Muscle of leg (tissue), 16 donors: ENCODE measurements at places on chromosomes 4 and X.

- DNase-seq = peak; percentile 48
These were observed 406.5 kb downstream of the IQCM start for GRCh38 chr4:149409146-149409545.

DNA sequence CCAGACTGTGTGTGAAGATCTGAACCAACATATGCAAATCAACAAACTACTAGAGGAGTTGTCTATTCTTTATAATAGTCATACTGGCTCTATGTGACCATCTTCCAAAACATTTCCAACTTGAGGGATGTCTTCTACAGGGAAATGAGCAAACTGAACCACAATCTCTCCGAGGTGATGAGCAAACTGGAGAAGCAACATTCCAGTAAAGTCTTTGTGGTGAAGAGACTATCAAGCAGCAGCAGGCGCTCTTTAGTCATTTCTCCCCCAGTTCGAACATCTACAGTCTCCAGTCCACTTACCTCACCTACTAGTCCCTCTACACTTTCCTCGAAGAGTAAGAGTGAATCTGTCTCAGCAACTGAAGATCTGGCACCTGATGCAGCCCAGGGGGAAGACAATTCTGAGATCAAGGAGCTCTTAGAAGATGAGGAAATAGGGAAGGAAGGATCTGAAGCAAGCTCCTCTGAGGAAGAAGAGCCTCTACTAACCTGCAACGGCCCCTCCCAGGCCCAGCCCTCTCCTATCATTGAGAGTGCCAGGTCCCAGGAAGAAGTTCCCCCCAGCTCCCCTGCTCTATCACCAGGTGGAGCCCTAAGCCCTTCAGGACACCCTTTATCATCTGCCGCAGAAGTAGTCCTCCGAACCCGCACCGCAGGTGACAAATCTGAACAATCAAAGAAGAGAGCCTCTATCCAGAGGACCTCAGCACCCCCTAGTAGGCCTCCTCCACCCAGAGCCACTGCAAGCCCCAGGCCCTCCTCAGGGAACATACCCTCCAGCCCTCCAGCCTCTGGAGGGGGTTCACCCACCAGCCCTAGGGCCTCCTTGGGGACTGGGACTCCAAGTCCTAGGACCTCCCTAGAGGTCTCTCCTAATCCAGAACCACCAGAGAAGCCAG lies 98.1 kb downstream of the HNRNPD start:
- no peak for DNase-seq

DNA sequence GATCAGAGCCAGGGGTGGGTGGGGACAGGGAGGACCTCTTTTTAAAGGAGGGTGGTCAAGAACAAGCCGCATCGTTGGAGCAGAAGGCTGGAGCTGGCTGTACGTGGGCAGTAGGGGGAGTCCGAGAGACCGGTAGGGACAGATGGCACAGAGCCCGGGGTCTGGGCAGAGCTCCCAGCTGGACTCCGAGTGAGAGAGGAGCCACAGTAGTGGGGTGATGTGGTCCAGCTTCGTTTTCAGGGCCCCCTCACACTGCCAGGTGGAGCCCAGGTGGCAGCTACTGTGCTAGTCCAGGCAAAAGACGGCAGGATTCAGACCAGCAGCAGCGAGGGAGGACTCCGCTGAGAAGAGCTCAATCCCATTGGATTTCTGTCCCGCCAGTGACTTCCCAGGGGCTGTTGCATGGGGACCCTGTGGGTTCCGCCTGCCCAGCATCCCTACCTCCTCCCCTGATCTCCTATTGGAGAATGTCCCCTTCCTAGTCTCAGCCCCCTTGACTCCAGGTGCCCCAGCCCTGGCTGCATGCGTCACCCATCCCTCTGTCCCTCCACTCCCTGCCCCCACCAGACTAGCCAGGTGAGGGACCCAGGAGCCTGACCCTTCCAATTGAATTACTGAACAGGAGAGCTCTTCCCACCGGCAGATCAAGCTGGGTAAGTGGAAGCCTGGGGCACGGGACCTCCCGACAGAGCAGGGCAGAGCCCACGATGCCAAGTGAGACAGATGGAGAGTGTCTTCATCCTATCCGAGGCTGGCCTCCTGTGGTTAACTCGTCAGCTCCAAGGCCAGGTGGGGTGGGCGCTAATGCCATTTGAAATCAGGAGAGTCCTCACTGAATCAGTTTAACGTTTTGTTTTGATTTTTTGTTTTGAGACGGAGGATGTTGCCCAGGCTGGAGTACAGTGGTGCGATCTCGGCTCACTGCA lies 2.9 kb downstream of the ARHGAP4 start:
- peak; percentile 72 for DNase-seq

GRCh38 chr4:173398779-173399415 lies at the start of gene SCRG1:
Gene SCRG1, minus strand, starts transcription at chr4:173399116. Its CDS starts 7,702 bp downstream, at chr4:173391414.
- DNase-seq = peak; percentile 95

- no peak for DNase-seq
These were observed 154.6 kb upstream of the MAGEB2 start for GRCh38 chrX:30060718-30061117.

GRCh38 chr4:129453524-129454200 lies 357.7 kb downstream of the C4orf33 start:
- peak; percentile 30 for DNase-seq

GRCh38 chr4:89161841-89162240 lies 50.5 kb downstream of the TIGD2 start:
- no peak for DNase-seq

- DNase-seq = no peak
These were observed 24.9 kb upstream of the MAN2B2 start for GRCh38 chr4:6549890-6550620.

- no peak for DNase-seq
These were observed 11.7 kb downstream of the C1GALT1C1 start for GRCh38 chrX:120617996-120618630.

- no peak for DNase-seq
These were observed 6.7 kb downstream of the CD99 start for GRCh38 chrX:2697741-2698299.

DNA sequence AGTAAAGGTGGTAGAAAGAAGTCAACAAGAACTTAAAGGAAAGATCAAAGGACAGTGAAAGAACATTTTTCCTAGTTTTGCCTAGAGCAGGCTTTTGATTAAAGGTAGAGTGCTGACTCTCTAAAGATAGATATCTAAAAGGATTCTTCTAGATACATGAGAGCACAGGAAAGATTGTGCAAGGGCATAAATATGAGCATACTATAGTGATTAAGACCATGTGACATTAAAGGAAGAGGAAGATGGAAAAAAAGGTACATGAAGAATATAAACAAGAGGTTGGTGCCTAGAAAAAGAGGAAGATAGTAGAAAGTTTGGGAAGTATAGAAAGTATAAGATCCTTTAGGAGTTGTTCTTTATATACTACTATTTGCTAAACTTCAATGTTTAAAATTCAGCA lies 26.1 kb upstream of the TET2 start:
- no peak for DNase-seq

DNA sequence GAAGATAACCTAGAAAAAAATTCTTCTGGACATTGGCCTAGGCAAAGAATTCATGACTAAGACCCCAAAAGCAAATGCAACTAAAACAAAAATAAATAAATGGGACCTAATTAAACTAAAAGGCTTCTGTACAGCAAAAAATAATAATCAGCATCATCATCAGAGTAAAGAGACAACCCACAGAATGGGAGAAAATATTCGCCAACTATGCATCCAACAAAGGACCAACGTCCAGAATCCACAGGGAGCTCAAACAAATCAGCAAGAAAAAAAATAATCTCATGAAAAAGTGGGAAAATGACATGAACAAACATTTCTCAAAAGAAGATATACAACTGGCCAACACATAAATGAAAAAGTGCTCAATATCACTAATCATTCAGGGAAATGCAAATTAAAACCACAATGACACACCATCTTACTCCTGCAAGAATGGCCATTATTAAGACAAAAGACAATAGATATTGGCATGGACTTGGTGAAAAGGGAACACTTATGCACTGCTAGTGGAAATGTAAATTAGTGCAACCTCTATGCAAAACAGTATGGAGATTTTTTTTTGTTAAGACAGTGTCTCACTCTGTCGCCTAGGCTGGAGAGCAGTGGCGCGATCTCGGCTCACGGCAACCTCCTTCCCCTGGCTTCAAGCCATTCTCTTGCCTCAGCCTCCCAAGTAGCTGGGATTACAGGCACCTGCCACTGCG lies 29.9 kb downstream of the ELF2 start:
- DNase-seq = no peak

- no peak for DNase-seq
These were observed 30.8 kb downstream of the INTS12 start for GRCh38 chr4:105677709-105678108.

DNA sequence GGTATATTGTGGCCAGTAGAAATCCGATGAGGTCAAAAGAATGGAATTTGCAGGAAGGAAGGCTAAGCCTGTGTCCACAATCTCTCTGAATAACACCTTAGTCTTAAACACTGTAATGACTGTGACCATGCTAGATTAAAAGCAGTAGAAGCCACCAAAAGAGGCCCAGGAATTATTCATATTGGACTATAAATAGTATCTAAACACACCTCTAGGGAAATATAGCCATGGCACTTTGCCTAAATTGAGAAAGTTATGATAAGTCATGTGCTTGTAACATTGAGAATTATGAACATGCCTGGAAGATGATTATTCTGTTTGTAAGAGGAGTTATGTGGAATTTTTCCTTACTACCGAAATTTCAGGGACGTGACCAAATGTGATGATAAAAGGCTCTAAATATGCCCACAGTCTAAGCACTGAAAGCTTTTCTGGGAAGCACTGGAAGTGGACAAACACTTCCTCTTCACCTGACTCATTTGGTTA lies 298.5 kb downstream of the KCTD8 start:
- peak; percentile 8 for DNase-seq

DNA sequence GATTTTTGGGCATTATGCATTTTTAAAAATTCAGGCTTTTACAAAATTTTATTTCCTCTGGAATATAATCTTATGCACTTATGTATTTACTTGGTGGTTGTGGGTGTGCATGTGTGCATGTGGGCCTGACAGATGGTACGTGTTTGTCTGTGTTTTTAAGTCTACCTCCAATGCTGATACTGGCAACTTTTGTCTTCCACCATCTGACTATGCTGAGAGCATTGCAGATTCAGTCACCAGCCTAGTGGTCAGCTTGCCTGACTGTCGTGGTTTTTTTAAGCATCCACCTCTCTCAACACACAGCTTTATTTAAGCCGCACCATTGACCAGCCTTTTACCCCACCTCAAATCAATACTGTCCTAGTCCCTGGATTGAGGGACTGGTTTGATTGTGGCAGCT lies 37.1 kb downstream of the FSTL5 start:
- DNase-seq = no peak

DNA sequence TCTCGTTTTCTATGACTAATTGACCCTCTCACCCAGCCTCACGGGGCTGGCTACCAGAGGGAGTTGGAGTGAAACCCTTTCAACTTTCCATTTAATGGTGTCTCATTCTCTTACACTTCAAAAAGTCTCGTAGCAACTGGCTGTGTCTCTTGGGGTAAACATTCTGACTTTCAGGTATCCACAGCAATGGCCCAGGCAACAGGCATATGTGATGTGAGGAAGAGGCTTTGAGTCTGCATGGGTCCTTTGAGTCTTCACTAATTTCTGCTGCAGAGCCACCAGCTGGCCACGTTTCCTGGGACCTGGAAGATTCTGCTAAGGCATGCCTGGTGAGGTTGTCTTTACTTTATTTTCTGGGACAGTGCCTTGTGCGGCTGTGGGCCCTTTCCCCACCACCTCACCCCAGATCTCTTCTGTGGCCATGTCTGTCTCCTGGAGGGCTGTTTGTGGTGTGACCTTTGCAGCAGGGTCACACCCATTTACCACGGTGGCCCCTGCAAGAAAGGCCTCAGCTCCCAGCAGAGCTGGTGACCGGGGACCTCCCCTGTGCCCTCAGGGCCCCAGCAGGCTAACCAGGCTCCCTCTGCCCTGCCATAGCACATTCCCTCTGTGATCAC lies 112.5 kb upstream of the FRG1 start:
- no peak for DNase-seq

DNA sequence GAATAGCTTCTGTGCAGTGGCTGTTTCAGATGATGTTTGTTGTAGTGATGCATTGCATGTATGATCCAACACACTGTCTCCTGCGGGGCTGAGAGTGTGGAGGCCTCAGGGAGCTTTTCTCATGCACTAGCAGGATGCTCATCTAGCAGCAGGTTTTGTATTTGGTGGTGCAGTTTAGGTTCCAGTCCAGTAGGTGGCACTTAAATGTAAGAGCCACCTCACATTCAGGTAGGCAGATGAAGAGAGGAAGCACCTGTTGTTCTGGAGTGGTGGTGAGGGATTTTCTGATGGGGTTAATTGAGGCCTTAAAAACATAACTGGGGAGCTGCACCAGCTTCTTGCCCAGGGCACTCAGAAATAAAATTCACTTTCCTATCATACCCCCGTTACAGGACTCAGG lies 300.9 kb downstream of the SPIN4 start:
- DNase-seq = no peak

DNA sequence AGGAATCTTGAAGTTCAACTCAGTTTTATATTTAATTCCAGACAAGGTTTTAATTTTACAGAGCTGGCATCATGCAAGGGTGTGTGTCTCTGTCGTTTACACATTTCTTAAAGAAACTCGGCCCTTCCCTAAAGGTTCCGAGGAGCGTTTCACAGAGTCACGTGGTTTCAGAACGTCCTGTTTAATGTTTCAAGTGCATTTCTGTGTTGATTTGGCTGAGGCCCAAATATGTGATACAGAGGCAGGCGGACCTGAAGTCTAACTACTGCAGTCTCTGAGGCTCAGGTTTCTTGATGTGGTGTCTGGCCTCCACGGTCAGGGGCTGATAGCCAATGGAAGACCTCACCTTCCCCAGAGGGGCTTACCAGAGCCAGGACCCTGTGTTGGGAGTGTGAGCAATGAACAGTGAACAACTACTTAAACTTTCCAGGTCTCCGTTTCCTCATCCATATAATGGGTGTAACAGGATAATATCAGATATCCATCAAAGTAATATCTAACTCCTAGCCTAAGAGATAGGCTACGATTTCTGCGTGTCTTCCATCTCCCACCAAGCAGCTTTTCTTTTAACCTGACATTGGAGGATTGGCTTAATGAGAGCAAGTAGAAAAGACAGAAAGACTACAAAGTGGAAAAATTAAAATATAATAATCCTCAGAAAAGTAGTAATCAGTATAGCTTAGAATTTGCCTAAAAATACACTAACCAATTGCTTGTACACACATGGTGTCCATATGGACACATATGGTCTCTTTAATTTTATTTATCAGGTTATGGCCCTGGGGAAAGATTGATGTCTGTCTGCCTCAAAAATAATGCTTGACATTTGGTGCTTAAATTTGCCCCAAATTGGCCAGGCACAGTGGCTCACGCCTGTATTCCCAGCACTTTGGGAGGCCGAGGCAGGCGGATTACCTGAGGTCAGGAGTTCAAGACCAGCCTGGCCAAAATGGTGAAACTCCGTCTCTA lies 50.0 kb upstream of the TRIM2 start:
- DNase-seq = peak; percentile 70

- DNase-seq = no peak
These were observed 269.2 kb downstream of the CBLL2 start for GRCh38 chrX:22541926-22542325.

GRCh38 chr4:8275548-8275910 lies 6.0 kb downstream of the HTRA3 start:
- no peak for DNase-seq

DNA sequence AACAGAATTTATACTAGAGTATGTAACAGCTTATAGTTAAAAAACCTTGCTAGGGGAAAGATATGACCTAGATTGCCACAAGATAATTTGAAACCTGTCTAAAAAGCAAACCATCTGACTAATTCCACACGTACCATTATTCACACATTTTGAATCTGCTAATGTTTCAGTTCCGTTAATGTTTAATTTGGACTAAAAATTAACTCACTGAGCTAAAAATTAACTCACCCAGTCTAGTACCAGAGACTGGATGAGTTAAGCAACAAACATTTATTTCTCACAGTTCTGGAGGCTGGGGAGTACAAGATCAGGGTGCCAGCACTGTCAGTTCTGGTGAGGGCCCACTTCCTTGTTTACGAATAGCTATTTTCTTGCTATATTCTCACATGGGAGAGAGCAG lies 231.5 kb upstream of the DIAPH2 start:
- no peak for DNase-seq
